CD4-positive, alpha-beta T cell treated with Interferon alpha-2 for 1 hour (primary cell): ENCODE measurements at places on chromosomes 13 and 19.

DNA sequence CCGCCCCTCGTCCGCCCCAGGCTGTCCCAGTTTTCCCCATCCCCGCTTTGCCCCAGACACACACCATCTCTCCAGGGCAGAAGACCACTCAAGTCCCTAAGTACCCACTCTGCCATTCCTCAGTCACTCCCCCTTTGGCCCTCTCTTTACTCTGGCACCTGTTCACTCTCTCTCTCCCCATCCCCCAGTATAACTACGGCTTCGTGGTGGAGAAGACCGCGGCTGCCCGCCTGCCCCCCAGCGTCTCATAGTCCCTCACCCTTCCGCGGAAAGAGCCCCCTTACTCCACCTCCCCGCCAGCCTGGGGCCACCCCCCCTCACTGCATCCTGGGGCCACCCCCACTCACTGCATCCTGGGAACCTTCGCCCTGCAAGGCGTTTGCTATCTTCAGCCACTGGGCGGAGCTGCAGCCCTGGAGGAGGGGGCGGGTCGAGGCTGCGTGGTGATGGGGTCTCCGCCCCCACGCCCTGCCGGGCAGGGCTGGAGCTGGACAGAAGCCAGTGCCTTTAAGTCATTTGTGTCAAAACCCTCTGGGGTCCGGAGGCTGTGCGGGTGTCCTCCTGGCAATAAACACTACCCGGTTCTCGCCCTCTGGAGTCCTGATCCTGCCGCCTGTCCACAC is 5.0 kb downstream of the MVB12A start:
- no peak for DNase-seq

DNA sequence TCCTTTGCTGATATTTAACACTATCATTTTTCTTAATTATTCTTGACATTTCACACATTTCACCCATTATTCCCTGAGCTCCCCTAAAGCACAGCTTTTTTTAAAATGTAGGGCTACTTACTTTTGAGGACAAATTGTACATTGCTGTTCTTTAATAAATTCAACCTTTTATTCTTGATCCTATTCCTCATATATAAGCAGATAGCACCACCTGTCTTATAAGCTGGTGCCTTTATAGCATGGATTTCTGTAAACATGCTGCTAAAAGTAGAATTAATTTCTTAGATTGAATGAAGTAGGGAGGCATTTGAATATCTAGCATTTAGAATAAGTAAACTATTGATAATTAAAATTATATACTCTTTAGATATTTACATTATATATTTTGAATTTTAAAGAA is 603.4 kb upstream of the PCDH9 start:
- no peak for DNase-seq

- DNase-seq: no peak
Observed at GRCh38 chr13:34076943-34077703, 259.2 kb downstream of the RFC3 start.

- no peak for DNase-seq
Observed at GRCh38 chr13:23550163-23550562, 20.0 kb upstream of the TNFRSF19 start.

DNA sequence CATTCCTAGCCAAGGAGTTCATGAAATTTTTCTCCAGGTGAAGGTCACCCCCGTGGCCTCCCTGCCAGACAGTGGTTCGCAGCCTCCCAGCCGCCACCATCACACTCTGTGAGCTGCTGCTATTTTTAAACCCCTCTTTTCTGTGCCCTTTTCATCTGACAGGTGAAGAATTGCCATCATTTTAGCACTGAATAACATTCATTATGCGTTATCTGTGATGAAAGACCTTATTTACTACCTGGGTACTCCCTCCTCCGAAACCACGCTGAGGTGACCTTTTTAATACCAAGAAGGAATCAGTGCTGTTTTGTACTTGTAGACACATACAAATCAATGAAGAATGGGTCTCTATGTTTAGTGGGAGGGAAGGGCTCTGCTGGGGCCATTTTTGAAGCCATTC is 148.9 kb upstream of the GPR12 start:
- DNase-seq: no peak

- no peak for DNase-seq
Observed at GRCh38 chr13:100230769-100231149, 141.9 kb downstream of the PCCA start.

GRCh38 chr19:40512473-40513344 is 45.9 kb downstream of the SPTBN4 start:
- DNase-seq: no peak

GRCh38 chr19:28349604-28350003 is 863.3 kb downstream of the UQCRFS1 start:
- no peak for DNase-seq

GRCh38 chr19:37692956-37693620 is 26.5 kb downstream of the ZNF607 start:
- no peak for DNase-seq

DNA sequence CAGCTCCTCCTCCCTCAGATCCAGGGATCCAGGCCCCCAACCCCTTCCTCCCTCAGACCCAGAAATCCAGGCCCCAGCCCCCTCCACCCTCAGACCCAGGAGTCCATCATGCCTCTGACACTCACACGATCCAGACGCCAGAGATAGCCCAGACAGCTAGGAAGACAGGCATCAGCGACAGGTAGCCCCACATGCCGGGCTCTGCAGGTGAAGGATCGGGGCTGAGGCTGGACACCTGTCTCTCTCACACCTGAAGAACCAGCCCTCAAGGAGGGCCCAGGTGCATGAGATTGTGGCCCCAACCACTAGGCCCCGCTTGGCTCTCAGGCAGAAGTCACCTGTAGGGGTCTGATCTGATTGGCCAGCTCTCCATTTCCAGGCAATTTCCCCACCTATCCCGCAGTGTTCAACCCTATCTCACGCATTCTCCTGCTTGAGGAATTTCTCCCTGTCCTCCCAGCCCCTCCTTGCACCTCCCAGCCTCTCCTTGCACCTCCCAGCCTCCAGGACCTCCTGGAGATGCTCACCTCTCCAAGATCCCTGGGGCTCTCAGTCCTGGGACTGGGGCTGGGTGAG is 4.2 kb downstream of the TMEM150B start:
- no peak for DNase-seq

GRCh38 chr19:10074153-10074552 is 12.0 kb upstream of the SHFL start:
- DNase-seq: peak; percentile 56

- peak; percentile 13 for DNase-seq
Observed at GRCh38 chr19:6278740-6279619, 795 bp downstream of the MLLT1 start.

DNA sequence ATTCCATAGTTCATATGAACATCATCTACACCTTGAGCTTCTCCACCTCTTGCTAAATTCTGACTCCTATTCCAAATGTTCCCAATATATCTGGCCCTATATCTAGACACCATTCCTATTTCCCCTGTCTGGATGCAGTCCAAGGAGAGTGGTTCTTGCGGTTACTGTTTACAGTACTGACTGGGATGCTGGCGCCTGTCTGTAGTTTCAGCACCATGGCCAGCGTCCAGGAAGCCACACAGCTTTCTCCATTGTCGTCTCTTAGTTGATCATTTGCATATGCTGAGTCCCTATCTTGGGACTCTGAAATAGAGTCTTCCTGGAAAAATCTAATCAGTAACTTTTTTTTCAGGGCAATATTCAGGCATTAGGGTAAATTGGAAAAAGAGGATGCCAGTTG is 14.9 kb downstream of the LAIR2 start:
- DNase-seq: peak; percentile 57

GRCh38 chr13:85520445-85520844 is 278.8 kb downstream of the SLITRK6 start:
- no peak for DNase-seq

DNA sequence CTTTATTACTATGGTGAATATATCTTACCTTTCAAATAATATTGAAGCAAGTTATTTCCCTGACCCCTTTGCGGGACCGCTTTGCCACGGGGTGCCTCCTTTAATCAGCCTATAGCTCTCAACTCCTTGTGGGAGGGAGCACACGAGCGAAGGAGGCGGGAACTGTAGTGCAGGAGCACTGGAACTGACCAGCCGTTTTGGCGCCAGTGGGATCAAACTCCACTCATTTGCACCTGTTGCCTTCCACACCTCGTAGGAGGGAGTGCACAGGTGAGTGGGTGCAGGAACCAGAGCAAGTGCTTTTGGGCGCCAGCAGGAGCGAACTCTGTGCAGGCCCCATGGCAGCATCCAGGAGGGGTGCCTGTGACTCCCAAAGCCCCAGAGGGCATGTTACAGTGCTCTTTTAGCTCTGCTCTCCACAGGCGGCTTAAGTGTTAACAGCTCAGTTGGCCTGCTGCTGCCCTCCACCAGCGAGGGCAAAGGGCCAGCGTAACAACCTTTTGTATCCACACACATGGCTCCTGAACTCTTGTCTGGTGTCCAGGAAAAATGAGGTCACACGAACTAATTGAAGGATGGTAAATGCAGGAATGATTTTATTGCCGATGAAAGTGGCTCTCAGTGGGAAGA is 206.9 kb downstream of the GGACT start:
- DNase-seq: no peak

DNA sequence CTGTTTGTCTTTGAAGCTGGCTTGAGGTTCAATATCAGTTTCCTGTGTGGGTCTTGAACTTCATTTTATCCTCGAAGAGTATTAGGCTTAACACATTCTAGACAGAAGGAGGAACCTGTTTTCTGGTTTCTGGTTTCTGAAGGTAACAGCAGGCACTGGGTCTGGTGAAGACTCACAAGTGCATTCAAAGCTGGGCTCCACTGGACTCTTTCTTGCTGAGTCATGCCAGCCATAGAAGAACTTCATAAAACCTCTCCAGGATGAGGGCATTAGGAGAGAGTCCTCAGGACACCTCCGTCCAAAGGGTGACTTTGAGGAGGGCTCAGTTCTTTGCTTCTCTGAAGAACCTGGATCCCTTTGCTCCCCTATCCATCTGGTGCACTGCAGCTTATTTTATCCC is 668.6 kb upstream of the SLC10A2 start:
- DNase-seq: no peak

DNA sequence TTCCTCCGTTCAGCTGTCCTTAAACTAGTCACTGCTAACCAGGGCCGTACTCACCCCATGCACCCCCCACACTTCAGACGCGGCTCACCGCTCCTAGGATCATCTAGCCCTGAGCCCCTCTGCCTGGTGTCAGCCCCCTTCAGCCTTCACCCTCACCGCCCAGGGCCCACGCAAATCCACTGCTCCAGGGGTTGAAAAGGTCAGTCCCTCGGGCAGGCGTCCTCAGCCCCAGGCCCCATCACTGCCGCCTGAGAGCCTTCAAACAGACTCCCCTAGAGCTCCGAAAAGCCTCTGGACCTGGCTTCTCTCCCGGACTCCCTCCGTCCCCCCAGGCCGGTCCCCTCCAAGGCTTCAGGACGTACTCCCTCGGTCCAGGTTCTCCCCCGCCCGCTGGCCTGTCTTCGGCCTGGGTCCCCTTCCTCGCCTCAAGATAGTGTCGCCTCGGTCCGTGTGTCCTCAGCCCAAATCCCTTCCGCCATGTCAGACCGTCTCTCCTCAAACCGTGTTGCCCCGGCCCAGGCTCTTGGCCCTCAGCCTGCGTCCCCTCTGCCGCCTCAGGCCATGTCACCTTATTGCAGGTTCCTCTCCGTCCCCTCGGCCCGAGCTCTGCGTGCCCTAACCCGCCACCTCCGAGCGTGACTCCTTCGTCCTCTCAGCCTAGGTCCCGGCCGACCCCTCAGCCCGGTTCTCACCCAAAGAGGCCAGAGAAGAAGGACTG is 553 bp downstream of the NAPA start:
- DNase-seq: no peak

DNA sequence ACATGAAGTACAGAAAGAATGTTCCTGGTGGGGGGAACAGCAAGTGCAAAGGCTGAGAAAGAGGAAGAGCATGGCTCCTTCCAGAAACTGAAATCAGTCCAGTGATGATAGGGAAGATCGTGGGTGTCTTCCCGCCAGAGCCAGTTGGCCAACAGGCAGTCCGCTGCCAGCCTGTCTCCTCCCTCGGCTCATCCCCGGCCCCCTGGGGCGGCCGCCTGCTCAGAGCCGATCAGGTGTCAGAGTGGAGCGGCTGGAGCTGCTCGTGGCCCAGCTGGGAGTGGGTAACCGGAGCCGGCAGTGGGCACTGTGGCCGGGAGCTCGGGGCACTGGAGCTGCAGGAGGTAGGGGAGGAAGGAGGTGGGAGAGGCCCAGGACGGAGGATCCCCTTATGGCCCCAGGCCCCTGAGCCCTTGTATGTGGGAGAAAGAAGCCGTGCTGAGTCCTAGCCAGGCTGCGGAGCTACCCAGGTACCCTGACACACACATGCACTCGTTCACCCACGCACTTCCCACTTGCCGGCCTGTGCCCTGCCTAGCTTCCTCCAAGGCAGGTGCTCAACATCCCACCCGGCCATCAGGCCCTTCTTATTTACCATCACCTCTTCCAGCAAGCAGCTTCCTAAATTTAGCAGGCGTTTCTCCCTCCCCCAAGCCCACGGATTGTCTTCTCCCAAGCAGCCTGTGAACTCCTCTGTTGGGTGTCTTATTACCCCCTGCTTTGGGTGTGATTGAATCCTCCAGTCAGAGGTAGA is 1.7 kb downstream of the ANKRD24 start:
- no peak for DNase-seq

- no peak for DNase-seq
Observed at GRCh38 chr19:46371371-46371901, 24.5 kb downstream of the PPP5C start.

- no peak for DNase-seq
Observed at GRCh38 chr13:40024967-40025714, 369.7 kb downstream of the COG6 start.

GRCh38 chr13:24381541-24382265 is 72.3 kb downstream of the C1QTNF9 start:
- DNase-seq: no peak

DNA sequence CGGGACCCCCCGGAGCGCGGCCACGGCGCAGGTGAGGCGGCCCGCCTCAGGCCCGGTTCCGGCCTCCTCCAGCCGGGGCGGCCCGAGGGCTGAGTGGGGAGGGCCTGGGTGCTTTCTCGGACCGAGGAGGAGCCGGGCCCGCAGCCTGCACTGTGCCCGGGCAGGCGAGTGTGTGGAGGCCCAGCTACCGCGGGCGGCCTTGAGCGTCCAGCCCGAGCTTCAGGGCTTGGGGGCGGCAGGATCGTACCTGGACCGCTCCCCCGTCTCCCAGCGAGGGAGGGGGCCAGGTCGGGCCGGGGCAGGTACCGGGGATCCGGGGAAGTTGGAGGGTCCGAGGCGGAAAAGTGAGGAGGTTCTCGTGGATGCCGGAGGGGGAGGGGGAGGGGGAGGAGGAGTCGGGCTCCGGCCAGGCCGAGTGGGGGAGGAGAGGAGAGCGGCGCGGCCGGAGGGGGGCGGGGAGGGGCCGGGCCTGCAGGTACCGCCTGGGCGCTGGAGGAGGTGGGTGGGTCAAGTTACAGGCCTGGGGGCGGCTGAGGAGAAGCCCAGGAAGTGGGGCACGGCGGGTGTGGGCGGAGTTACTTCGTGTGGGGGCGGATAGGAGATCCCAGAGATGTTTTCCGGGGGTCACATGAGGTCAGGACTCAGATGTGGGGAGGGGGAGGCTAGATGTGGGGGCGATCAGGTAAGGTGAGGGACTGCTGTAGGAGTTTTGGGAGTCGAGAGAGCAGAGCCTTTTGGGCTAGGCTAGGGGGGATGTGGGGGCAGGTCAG is 545 bp downstream of the NACC1 start:
- peak; percentile 45 for DNase-seq
